ENCODE measurements at places on chromosomes 6 and 20.

DNA sequence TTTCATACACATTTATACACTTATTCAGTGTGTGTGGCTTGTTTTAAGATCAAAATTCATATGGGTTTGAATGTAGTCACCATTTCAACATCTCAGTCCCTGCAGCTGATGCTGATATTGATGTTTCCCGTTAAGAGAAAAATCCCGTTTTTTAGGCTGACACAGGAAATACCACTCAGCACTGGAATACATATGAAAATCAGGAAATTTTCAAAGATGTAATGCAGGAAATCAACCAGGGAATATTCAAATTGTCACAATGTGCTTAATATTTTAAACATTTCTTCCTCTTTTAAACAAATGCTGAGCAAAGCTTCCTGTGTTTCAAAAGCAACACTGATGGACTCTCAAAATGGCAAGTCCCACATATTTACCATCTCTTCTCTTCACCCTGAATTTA is 94.5 kb upstream of the MARCKS start:
- DNase-seq: no peak

GRCh38 chr6:46963626-46964025 is 41.9 kb upstream of the ADGRF5 start:
- DNase-seq: peak; percentile 22

GRCh38 chr6:33610779-33611732 is 10.1 kb upstream of the ITPR3 start:
- DNase-seq: peak; percentile 87

GRCh38 chr20:41150664-41151063 is 13.3 kb downstream of the PLCG1 start:
- DNase-seq: no peak

DNA sequence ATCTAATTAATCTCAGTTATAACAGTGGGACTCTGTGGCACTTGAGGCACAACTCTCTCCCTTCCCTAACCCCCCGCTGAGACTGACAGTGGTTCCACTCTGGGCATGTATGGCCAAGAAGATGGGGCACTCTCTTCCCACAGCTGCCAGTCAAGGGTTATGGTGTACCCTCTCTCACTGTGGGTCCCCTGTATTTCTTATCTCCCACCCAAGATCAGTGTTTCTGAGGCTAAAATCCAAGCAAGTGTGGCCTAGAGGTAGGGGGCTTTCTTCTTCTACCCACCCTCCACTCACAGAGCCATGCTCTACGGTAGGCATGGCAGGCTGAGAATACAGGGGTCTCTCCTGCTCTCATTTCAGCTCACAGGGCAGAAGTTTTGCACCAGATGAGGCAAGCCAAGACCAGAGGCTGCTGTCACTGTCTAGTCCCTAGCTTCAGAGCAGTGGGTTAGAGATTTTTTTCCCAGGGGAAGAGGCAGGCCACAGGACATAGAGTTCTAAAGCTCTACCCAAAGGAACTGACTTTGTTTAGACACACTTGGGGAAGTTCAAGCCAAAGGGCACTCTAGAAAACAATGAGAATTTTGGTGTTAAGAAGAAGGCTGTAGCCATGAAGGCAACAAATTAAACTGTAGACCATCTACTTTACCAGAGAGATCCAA is 31.7 kb upstream of the HINT3 start:
- no peak for DNase-seq

DNA sequence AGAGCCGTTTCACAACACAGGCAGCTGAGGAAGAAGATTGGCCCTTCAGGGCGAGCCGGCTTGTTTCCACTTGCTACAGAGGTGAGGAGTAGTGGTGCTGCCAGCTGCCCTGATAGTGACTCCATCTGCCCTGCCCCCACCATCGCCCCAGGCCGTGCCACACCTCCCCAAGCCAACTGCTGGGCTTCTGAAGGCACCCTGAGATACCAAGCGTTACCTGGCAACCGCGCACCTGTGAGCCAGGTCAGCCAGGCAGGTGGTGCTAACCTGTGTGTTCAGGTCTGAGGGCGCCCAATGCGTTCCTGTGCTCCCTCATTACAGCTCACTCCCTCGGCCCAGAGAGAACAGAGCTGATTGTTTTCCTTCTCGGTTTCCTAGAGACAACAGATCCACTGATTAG is 299.1 kb upstream of the ID4 start:
- DNase-seq: no peak

DNA sequence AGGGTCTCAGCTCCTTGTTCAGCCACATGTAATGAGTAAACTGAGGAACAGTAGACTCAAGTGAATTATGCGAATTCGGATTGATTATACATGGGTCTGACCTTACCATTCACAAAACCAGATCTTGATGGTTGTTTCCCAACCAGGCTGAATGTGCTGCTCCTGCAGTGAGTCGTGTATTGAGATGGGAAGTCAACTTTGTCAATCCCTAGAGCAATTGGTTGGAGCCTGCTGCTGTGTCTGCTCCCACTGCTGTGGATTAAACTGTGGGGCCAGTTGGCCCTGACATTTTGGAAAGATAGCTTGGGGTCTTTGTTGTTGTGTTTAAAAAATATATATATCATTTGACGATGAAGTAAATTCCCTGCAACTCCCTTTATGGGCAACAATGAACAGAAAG is 23.9 kb downstream of the FAM50B start:
- no peak for DNase-seq

DNA sequence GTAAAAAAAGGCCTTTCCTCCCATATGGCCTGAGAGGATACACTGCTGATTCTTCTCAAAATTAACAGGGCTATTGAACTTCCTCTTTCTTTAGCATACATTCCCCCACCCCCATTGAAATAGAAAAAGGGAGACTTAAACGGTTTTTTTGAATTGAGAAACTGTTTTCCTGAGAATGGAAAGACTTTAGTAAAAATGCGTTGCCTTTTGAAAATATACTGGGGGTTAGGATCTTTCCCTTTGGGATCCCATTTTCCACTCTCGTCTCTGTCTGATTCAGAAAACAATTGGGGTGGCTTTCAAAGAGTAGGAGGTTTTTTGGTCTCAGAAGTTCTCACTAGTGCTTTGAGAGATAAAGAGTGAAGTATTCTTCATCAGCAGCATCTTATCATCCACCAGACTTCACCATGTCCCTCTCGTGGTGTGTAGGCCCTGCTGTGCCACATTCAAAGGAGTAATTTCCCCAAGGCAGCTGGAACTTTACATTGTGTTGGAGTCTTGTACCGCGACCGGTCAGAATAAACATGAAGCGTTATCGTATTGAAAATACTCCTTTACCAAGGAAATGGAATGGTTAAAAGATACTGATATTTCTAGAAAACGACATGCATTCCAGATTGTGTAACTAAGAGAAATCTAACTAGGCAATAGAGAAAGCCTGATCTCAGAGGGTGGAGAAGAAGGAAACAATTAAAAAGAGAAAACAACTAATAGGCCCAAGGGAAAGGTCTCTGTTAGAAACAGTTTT is 10.6 kb downstream of the MYB start:
- DNase-seq: no peak

GRCh38 chr6:142702501-142703460 is 242.2 kb downstream of the HIVEP2 start:
- DNase-seq: no peak
